ENCODE measurements at places on chromosomes 11 and 22. TPM values are rescaled to one million over a fixed set of nuclear protein-coding genes. Genes with fewer than 3 reads are reported as not detected.

The KIF18A gene
- total RNA-seq: 17.0 TPM

DNA sequence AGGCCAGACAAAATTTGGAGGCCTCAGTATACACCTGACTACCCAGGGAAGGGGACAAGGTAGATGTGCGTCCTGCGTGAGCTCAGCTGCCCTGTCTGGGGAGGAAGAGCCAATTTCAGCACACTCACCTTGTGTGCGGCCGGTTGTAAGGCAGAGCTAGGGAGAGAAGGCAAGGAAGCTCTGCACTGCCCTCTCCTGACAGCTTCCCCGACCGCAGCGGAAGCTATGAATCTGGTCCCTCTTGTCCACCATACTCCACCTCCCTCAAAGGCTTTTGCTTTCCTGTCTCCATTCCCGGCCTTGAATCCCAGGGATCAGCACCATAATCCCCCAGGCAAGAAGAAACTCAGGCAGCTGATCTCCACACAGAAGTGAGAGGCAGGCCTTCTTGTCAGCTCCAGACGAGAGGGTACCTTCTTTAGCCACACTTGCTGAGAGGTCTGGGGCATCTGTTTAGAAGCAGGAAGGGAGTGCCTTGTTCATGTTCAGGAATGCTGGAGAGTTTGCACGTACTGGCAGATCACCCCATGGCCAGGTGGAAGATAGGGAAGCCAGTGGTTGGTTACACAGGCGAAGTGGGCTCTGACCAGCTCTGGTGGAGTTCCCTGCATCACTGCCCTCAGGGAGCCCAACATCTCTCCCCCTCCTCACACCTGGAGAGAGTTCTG is 62.5 kb downstream of the FEZ1 start:
- H3K4me1 ChIP-seq: no peaks in the 10 kb centered on the region
- DNase-seq: no peak
- peaks cover 7% of the 10 kb centered on the region for H3K36me3 ChIP-seq
- H3K27ac ChIP-seq: no peak overlapping the region
- no peaks in the 10 kb centered on the region for H3K27me3 ChIP-seq

DNA sequence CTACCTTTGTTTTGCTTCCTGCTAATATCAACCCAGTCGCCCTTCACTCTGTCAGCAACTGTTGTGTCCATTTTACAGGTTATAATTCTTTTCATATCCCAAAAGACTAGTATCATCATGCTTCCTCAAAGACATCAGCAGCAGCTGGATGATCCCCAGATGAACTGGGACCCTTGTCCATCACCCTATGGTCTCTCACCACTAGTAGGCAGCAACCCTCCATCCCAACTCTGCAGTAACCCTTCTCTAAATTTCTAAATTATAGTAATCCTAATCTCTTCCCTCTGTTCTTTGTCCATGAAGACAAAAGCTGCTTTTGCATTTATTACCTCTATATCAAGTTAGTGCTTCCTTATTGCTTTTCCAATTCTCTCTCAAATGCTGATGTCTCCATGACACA is 1025.8 kb downstream of the FAM181B start:
- no peaks in the 10 kb centered on the region for H3K4me1 ChIP-seq
- H3K4me3 ChIP-seq: no peak overlapping the region
- H3K36me3 ChIP-seq: no peaks in the 10 kb centered on the region
- H3K27me3 ChIP-seq: no peaks in the 10 kb centered on the region
- DNase-seq: no peak

- no peaks in the 10 kb centered on the region for H3K36me3 ChIP-seq
- H3K27ac ChIP-seq: no peak overlapping the region
- H3K4me1 ChIP-seq: no peaks in the 10 kb centered on the region
- H3K27me3 ChIP-seq: peaks cover 38% of the 10 kb centered on the region
Measured at GRCh38 chr11:3232956-3233355, 739 bp upstream of the MRGPRE start.

DNA sequence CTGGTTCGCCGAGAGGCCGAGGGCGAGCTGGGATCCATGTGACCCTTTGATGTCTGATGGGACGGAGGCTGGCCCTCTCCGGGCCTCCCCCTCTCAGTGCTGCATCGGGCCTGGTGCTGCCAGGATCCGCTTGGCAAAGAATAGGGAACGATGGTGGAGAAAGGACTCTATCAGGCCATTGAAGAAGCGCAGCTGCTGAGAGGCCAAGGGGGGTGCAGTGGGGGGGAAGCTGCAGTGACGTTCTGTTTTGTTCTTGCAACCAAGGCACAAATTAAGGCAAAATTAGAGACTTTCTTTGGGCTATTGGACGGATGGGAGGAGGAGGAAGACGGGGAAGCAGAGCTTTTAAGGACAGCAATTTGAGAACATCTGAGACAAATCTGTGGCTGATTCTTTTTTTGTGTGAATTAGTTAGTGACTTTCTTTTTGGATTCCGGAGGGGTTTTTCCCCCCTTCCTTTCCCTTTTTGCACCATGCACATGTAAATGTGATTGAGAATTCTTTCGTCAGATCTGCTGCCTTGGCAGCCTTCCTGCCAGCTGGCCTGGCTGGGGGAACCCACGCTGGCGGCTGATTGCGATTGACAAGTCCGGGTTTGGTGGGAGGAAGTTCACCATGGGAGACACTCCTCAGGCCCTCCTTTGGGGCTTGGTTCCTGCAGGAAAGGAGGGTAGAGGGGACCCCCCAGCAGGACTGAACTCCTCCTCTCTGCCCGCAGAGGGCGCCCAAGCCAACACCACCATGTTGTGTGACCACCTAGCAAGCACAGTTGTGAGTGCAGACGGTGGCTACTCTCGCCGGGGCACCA is 214.6 kb downstream of the NTM start:
- H3K36me3 ChIP-seq: no peaks in the 10 kb centered on the region
- H3K27ac ChIP-seq: no peak overlapping the region
- H3K4me3 ChIP-seq: no peak overlapping the region

GRCh38 chr11:1022908-1023810 is 13.4 kb downstream of the MUC6 start:
- no peak overlapping the region for H3K4me3 ChIP-seq
- no peak for DNase-seq
- H3K36me3 ChIP-seq: peaks cover under 1% of the 10 kb centered on the region
- H3K4me1 ChIP-seq: no peaks in the 10 kb centered on the region
- no peaks in the 10 kb centered on the region for H3K27me3 ChIP-seq

- peaks cover 18% of the 10 kb centered on the region for H3K27me3 ChIP-seq
- no peak for DNase-seq
- peaks cover 16% of the 10 kb centered on the region for H3K4me1 ChIP-seq
- H3K4me3 ChIP-seq: no peak overlapping the region
- H3K36me3 ChIP-seq: no peaks in the 10 kb centered on the region
- peak overlapping the region; percentile 71 for H3K27ac ChIP-seq
Measured at GRCh38 chr22:37454857-37455686, 27.8 kb upstream of the ELFN2 start.

DNA sequence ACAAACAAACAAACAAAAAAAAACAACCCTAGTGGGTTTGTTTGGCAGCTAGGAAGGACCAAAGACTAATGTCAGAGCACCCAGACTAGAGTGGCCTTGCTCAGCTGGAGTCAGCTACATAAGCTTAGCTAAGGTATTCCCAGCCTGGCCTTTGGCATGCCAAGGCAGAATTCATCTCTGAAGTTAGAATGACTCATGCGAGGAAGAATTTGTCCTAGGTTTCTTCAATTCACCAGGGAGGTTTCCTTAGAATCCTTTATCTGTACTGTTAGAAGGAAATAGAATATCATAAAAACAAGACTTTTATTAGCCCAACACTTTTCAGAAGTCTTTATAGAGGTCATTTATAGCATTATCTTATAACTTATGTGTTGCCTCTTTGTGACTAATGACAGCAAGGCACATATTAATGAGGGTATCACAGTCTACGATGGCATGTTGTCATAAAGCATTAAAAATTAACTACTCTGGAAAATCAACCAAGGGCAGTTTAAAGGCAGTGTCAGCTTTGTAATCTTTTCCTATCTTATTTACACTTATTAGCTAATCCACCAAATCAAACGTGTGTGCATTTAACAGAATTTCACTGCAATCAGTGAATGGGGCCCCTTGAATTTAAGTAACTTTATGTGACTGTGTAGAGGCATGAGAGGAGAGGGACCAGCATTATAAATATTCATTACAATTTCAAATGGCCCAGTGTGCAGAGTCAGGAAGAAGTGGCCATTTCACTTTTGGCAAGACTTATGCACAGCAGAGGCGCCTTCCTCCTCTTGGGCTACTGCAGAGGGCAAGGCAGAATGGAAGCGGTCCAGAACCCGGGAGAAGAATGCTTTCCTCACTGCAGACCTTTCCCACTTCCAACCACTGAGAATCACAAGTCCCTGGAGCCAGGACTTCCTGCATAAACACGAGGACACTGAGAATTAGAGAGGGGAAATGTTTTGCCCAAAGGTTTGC is 36.3 kb downstream of the SLC5A1 start:
- H3K4me1 ChIP-seq: peaks cover 5% of the 10 kb centered on the region
- peaks cover 28% of the 10 kb centered on the region for H3K27me3 ChIP-seq
- no peak for DNase-seq
- H3K27ac ChIP-seq: peak overlapping the region; percentile 63
- H3K36me3 ChIP-seq: no peaks in the 10 kb centered on the region

All from progenitor cell of endocrine pancreas (in vitro differentiated cells).